ENCODE measurements at places on chromosomes 1 and 21. TPM values are rescaled to one million over a fixed set of nuclear protein-coding genes. Genes with fewer than 3 reads are reported as not detected.
A peak's percentile ranks its signal among the peaks of the same experiment; 100 is the strongest.

DNA sequence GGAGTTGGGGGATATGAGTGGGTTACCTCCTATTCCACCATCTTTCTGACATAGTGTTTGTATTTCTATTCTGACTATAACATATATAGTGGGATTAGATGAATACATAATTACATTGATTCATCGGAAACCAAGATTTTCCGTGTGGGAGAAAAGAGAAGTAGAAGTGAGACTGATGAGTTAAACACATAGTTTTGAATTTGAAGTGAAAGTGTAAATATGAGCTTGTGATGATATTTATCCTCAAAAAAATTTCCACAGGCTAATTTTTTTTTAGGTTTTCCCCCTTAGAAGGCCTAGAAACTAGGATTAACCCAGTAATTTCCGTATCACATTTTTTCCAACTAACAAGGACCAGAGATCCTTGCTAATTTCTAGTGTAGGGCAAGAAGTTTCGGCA lies 6.9 kb downstream of the CD1B start:
- H3K4me3 ChIP-seq, result no peak overlapping the region
- H3K4me1 ChIP-seq, result no peaks in the 10 kb centered on the region
- no peak overlapping the region for H3K27ac ChIP-seq
- DNase-seq, result no peak
- no peaks in the 10 kb centered on the region for H3K27me3 ChIP-seq

The CFAP141 gene
- total RNA-seq, result not detected

The CLK2 gene
- 43.6 TPM for total RNA-seq

The OR2T33 gene
- not detected for total RNA-seq

GRCh38 chr1:48540587-48540986 lies 68.6 kb upstream of the SPATA6 start:
- no peaks in the 10 kb centered on the region for H3K36me3 ChIP-seq
- H3K27me3 ChIP-seq, result 0 out of 2 replicates have a peak, but pooled peaks cover 2% of the 10 kb centered on the region
- H3K27ac ChIP-seq, result no peak overlapping the region

The OR2T11 gene
- not detected for total RNA-seq

DNA sequence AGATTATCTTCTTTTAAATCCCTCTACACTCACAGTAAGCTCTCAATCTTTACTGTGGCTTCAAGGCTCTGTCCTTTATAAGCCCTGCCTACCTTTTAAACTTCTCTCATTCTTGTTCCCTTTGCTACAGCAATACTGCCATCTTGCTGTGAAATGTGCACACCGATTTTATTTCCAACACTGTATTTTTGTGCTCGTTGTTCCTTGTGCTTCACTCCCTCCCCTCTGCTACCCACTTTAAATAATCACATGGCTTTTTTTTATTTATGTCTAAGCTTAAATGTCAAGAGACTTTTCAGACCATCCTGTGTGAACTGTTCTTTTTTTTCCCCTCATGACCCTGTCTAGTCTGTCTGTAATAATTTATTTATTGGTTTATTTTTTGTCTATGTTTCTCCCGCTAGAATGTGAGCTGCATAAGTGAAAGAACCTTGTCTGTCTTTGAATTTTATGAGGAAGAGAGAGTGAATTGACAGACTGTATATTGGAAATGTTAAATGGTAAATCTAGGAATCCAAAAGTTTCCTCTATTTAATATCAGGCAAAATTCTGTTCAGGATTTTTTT lies 45.7 kb downstream of the ABCD3 start:
- H3K27me3 ChIP-seq, result no peaks in the 10 kb centered on the region
- H3K27ac ChIP-seq, result no peak overlapping the region
- peak; percentile 15 for DNase-seq
- no peak overlapping the region for H3K4me3 ChIP-seq

The PLD5 gene
- total RNA-seq, result not detected

DNA sequence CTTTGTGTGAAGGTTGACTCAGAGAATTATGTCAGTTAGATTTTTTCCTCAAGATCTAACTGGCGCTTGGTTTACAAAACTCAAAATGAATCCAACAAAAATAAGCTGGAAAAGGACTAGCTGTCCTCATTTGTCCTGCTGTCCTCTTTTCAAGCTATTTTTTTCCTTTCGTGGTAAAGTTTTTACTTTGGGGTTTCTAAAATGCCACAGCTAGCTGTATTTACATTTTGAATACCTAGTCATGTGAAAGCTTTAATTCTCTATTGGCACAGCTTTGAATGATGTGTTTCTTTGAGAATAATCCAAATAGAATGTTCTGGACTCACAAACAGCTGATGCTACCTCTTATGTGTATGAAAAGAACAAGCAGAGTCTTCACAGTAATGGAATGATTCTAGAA lies 673.6 kb upstream of the NR5A2 start:
- no peak overlapping the region for H3K4me3 ChIP-seq
- H3K36me3 ChIP-seq, result no peaks in the 10 kb centered on the region
- no peak for DNase-seq
- no peak overlapping the region for H3K27ac ChIP-seq

- DNase-seq, result no peak
- H3K27ac ChIP-seq, result no peak overlapping the region
- H3K27me3 ChIP-seq, result no peaks in the 10 kb centered on the region
These were observed 34.2 kb downstream of the HMCN1 start for GRCh38 chr1:185768371-185768770.

The S100A1 gene
- 2.9 TPM for total RNA-seq
